NCI-H1105 (cell line): ENCODE measurements at places on chromosomes 5 and 9.

DNA sequence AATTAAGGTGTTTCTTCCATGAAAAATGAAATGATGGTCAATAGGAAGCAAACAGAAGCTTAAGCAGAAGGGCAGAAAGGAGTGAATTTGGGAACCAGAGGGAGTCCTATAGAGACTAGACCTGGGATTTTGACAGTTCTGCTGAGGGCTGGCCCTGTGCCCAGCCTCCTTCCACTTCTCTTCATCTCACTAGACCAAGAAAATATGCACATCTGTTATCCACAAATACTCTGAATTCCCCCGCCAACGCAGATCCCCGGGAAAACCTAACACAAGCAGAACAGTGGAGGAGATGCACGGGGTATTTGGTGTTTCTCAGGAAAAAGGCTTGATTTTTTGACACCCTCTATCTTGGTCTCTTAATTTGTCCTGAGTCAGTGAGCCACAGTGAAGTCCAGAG is 22.7 kb downstream of the GRIA1 start:
- no peak for DNase-seq

GRCh38 chr5:80502800-80503199 is 14.9 kb downstream of the FAM151B start:
- DNase-seq: no peak

DNA sequence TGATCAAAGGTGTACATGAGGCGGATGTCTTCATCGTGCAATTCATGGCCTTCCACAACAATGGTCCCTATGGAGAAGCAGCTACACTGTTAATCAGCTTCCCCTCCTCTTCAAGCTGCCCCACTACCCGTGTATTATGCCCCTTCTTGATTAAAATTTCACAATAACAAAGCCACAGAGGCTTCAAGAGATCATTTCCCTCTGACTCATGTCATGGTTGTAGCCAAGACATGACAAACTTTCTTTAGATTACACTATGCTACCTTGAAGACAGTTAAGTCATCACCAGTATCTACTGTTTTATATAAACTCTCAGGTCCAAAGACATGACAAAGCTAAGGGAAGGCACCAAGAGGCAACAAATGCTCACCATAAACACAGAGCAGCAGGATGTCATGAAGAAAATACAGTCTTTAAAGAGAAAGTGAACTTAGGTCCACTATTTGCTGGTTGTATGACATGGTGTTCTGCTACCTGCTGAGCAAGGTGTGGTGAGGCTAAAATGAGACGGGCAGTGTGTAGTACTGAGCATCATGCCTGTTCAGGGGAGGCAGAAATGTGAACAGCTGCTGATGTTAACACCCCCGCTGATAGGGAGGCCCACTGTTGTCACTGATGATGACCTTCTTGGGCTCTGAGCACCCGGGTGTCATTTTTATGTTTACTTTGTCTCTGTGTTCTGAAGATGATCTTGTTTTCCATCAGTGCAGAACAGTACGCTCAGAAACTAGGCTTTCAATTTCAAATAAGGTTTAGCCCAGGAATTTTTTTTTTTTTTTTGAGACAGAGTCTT is 48.3 kb downstream of the IARS1 start:
- DNase-seq: no peak

DNA sequence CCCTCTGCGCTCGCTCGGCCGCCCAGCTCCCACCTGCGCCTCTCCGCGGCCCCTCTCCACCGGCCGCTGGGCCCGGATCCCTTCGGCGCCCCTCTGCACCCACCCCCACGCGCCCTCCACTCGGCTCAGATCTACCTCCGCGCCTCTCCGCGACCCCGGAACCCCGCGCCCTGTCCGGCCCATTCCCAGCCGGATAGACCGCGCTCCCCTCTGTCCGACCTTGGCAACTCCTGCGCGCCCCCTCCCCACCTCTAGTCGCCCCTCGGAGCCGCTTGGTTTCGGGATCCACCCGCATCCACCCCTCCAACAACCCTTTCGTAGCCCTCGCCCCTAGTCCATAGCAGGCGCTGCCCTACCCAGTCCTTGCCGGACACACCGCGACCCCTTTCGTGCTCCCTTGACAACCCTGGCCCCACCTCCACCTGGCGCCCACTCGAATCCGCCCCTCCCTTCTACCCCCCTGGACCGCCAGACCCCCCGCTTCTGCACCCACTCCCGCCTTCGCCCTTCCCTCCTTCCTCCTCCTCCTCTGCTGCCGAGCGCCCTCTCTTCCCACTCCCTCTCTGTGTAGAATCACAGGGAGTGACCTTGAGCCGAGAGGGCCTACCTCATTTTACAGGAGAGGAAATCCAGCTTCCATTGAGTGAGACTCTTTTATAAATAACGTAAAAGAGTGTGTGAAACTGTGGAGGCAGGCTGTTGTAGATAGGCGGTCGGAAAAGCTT is 525 bp upstream of the AK3 start:
- DNase-seq: no peak
